Lung (tissue), 17 donors: ENCODE measurements at places on chromosomes 2 and 18. TPM values are rescaled to one million over a fixed set of nuclear protein-coding genes. Genes with fewer than 3 reads are reported as not detected.
A peak's percentile ranks its signal among the peaks of the same experiment; 100 is the strongest.

DNA sequence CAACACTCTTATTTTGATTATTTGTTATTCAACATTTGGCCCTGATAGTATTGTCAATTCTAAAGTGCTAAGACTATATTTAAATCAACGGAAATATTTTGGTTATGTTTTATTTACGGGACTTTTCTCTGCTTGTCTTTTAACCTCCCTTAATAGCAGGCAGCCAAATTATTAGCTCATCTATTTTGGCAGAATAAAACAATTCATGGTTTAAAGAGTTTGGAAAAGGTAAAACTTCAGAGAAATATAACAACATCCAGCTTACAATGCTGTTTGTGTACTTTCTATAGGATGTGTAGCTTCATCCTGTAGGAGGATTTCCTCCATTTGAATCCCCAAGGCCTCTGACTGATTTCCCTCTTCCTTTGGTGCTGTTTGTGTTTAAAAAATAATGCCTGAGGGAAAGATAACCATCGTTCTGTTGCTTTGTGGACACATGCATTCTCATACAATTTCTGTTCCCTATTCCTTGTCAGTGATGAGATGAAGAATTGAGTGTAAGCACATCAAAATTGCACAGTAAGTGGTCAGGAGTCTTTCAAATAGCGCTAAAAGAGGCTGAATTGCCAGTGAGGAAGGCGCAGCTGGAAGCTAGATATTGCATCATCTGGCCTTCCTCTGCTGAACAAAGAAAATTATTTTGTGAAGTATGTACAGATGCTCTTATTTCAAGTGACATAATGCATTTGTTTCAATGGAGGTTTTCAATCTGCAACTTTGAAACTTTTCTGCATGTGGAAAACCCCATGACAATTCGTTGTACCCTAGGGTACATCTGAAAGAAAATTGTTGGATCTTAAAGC, 80.3 kb downstream of the CD28 start:
- DNase-seq: peak; percentile 80

DNA sequence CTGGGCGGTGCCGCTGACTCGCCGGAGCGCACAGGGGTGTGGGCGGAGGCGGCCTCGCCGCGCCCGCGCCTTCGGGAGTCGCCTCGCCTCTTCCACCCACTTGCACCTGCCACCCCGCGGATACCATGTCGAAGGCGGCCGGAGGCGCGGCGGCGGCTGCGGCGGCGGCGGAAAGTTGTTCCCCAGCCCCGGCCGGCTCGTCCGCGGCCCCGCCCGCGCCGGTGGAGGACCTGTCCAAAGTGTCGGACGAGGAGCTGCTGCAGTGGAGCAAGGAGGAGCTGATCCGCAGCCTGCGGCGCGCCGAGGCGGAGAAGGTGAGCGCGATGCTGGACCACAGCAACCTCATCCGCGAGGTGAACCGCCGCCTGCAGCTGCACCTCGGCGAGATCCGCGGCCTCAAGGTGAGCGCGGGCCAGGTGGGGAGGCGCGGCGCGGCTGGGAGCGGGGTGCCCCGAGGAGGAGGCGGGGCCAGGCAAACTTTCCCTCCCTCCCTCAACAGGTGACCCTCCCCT, 766 bp downstream of the CCDC85A start:
- DNase-seq: peak; percentile 4

GRCh38 chr2:241007880-241008710, 9.7 kb downstream of the SNED1 start:
- no peak for DNase-seq

LRP2 gene
- 5.9 TPM for polyA plus RNA-seq

GRCh38 chr2:113217455-113218282, 43.9 kb downstream of the PSD4 start:
- peak; percentile 62 for DNase-seq

NAT8 gene
- not detected for polyA plus RNA-seq

DNA sequence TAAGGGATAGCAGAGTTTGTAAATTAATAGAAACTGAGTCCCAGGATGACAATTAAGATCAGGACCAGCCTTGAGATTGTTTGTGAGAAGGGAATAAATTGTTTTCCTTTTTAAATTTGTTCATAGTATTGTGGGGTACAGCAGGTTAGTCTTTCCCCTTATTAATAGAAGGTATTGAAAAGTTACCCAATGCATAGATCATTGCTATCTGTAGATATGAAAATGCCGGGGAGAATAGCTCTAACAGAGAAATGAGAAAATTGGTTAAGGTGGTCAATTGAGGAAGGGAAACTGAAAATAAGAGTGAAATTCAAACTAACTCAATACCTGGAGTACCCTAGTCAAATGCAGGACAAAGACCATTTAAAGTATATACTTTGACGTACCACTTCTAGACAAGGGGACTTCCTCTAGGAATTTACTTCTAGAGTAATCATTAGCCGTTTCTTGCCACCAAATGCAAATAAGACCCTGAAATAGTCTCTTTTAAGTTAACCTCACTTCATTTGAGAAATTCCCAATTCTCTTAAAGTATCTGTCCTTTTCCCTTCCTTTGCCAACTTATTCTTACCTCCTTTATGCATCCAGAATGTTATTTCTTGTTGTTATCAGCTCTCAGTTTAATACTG, 1224.4 kb upstream of the LRRTM1 start:
- DNase-seq: no peak

ASB18 gene
- polyA plus RNA-seq: not detected

CD207 gene
- 1.8 TPM for polyA plus RNA-seq

- DNase-seq: peak; percentile 67
These were observed 131.0 kb downstream of the SNTG2 start for GRCh38 chr2:1081451-1082225.

GRCh38 chr18:63099848-63100629, 219.5 kb downstream of the BCL2 start:
- DNase-seq: peak; percentile 69

RGPD4 gene
- not detected for polyA plus RNA-seq

- DNase-seq: no peak
These were observed 1.8 kb downstream of the NARS1 start for GRCh38 chr18:57619876-57620275.

ARID5A gene
- polyA plus RNA-seq: 23.2 TPM

DNA sequence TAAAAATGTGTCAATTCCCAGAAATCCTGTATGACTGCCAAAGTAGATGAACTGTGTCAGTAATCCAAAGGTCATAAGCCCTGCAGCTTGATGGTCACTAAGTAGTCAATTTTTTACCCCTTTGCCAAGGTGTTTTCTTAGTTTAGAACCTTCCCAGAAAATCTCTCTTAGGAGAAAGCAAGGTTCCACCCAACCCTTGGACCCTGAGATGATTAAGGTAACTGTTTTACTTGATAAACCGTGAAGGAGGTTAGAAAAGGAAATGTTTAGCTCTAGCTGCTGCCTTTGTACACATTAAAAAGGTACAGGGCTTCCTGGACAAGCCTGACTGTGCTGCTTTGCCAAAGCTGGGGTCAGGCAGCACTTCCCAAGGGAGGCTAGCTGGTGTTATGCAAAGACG, 24.4 kb upstream of the LRP2 start:
- DNase-seq: no peak

GRCh38 chr2:216819055-216819454, 40.8 kb downstream of the TNP1 start:
- no peak for DNase-seq

TACR1 gene
- 0.33 TPM for polyA plus RNA-seq

- DNase-seq: no peak
These were observed 574 bp upstream of the EML4 start for GRCh38 chr2:42168459-42169099.

EFEMP1 gene
- polyA plus RNA-seq: 127 TPM

DNA sequence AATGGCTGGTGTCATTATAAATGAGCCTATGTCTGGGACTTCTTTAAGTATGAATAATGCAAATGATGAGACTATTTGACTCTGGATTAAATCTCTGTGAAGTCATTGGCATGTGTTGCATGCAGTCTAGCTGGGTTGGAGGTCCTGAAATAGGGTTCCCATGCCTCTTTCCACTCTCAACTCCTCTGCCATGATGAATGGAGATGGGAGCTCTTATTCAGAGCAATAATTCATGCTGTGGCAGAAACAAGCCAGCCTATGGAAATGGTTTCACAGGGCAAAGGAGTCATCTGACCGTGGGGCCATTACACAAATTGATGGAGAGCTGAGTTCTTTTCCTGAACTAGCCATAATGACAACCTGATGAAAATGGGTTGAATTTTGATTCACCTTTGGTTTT, 15.5 kb upstream of the CCDC195 start:
- no peak for DNase-seq

- no peak for DNase-seq
These were observed 39.9 kb downstream of the SP110 start for GRCh38 chr2:230179907-230180306.
